ENCODE measurements at places on chromosomes 2 and 18. TPM values are rescaled to one million over a fixed set of nuclear protein-coding genes. Genes with fewer than 3 reads are reported as not detected.

GRCh38 chr18:55448420-55448819 is 139.6 kb downstream of the TCF4 start:
- no peak for DNase-seq

The TACR1 gene
- total RNA-seq = 0.26 TPM

The ADD2 gene
- total RNA-seq = 29.8 TPM

The COL4A4 gene
- total RNA-seq = 6.6 TPM

DNA sequence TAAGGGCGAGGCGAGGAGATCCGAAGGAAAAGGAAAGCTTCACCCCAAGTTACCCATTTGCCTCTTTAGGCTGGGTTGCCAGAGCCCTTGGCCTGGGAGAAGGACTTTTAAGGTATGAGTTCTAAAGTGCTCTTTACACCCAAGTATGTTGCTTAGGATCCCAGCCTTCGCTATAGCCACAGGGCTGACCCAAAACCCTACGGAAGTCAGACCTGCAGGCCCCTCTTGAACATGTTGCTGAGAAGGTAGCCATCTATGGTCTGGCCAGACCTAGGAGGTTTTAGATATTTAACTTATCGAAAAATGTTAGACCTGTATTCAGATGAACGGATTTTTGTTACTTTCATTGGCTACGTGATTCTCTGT is 95.4 kb downstream of the PMS1 start:
- no peak for DNase-seq

The SRD5A2 gene
- total RNA-seq = 0.05 TPM

GRCh38 chr18:58997811-58998337 is 133.2 kb downstream of the ZNF532 start:
- DNase-seq = no peak

DNA sequence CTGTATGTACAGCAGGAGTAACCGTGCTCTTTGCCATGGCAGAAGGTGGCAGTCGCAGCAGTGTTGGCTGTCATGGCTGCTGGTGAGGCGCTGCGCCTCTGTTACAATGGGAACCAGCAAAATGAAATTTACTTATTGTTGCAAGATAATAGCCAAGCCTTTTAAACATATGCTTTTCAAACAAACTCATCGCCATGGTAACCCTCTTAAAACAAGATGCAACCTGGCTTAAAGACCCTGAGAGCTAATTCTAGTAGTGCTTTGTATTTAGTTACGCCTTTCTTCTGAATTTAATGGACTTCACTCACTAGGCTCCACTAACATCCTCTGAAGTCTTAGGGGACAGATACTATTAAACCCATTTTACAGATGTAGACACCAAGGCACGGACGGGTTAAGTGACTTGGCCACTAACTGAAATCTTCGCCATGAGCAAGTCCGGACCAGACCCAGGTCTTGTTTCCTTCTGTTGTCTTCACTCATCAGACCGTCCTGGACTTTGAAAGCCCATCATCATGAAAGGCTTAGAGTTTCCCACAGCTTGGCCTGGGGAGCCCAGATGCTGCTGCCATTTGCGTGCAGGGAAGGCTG is 111.6 kb upstream of the ODC1 start:
- no peak for DNase-seq

The COL3A1 gene
- 20.5 TPM for total RNA-seq

The MEP1B gene
- not detected for total RNA-seq

DNA sequence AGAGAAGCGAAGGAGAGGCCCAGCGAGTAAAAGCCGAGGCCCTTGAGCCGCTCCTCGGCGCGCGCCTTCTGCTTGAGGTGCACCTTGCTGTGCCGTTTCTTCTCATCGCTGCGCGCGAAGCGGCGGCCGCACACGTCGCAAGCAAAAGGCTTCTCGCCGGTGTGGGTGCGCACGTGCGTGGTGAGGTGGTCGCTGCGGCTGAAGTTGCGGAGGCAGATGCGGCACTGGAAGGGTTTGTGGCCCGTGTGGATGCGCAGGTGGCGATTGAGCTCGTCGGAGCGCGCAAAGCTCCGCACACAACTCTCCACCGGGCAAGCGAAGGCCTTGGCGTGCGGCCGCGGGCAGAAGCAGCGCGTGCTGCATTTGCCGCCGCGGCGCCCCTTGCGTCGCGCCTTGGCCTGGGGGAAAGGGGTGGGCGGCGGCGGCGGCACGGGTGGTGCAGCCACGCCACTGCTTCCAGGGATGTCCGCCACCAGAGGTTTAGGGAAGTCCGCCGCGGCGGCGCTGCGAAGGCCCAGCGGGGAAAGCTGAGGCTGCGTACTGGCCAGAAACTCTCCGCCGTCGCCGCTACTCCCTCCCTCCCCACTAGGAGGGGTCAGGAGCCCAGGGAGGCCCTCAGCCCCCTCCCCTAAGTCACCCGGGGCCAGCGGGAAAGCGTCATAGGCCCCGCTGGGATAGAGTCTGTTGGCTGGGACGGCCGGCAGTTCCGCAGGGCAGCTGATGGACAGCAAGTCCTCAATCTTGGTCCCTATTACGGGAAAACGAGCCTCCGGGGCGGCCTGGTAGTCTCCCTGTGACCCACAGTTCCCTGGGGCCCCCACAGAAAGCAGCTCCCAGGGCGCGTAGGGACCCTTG is 1.7 kb downstream of the EGR4 start:
- no peak for DNase-seq

DNA sequence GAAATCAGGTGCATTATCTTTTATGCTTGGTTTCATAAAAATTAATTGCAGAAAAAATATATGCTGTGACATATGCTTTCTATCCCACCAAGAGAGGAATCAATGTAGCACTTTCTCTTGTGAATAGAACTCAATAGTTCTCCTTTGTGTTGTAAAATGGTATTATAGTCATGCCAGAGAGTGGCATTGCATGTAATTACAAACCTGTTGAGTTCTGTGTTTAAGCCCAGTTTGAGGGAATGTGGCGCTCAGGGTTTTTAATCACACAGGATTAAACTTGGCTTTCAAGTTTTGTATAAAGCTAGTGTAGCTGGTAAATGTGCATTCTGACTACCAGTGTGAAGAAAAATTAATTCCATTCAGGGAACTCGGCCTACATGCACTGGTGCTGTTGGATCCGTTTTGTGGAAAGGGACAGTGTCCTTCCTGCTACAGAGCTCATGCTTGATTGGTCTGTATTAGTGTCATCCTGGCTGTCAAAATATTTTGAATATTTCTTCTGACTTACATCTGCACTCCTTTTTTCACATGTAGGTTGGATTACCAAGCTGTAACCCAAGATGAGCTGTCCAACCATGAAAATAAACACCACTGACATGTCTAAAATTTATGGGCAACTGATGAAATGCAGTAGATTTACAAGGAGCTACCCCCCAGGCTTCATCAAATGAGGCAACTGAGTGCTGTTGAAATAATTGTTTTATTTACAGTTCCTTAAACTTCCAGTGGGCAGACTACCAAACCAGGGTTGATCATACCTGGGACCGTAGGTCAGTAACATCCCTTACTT is 80.3 kb downstream of the SLC4A3 start:
- no peak for DNase-seq

The SNED1 gene
- 0.77 TPM for total RNA-seq

DNA sequence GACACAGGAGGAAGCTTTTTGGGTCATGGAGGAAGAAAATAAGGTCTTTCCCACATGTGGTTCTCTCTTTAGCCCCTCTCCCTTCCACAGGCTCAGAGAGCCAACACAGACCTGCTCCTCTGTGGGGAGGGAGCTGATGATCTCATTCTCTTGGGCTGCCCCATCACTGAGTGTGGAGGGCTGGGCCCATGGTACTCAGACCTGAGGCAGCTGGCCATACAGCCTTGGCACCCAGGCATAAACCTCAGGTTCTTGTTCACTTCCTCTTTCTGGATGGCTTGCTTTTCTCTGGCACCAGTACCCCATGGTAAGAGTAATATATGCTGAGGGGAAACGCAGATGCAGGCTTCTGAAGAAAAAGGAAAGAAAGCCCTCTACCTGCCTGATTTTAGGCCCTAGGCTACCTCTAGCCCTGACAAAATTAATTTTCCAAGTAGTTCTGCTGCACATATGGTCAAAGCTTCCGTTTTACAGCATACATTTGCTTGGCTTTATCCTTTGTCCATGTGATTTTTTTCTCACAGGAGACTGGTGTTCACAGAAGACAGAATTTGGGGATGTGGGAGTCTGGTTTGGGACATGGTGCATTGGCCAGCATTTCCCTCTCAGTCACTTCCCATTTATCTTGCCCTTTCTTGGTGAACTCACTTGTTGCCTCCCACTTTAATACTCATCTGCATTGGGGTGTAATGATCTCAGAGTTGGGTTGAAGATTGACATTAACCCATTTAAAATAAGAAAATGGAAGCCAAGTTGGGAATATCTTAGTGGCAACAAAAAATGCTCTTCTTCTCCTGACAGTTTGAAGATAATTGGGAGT is 11.1 kb downstream of the DHRS9 start:
- no peak for DNase-seq

- no peak for DNase-seq
These were observed 200.7 kb upstream of the KCNH7 start for GRCh38 chr2:163039266-163039665.

GRCh38 chr2:75602724-75603342 is 42.1 kb upstream of the EVA1A start:
- DNase-seq = no peak

The RIT2 gene
- not detected for total RNA-seq

The CCDC138 gene
- 16.0 TPM for total RNA-seq

DNA sequence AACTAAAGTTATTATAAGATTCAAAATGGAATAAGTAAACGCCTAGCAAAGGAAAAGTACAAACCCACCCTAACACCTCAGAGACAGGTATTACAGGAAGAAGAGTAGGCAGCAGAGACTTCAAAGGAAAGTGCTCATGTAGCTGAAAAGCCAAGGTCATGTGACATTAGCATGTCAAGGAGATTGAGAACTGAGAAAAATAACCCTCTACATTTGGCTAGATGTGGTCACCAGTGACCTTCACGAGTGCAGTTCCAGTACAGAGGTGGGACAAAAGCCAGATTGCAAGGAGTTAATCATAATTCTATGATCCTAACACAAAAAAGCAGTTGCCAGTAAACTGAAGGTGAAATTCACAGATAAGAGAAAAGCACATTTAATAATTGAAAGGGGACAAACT is 252.7 kb downstream of the ZEB2 start:
- no peak for DNase-seq

The OLA1 gene
- total RNA-seq = 152 TPM

The CNTNAP5 gene
- total RNA-seq = not detected
